Activated CD8-positive, alpha-beta memory T cell treated with anti-CD3 and anti-CD28 coated beads for 1 hour (primary cell): ENCODE measurements at places on chromosomes 5 and 9.

GRCh38 chr5:35644543-35644942 is 26.9 kb downstream of the SPEF2 start:
- no peak for DNase-seq

DNA sequence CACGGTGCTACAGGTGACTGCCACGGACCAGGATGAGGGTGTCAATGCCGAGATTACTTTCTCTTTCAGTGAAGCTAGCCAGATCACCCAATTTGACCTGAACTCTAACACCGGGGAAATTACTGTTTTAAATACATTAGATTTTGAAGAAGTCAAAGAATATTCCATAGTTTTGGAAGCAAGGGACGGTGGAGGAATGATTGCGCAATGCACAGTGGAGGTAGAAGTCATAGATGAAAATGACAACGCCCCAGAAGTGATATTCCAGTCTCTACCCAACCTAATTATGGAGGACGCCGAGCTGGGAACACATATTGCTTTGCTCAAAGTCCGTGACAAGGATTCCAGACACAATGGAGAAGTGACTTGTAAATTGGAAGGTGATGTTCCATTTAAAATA is 1.2 kb downstream of the PCDHGB4 start:
- DNase-seq, result no peak

GRCh38 chr5:159286420-159287035 is 23.4 kb downstream of the UBLCP1 start:
- DNase-seq, result no peak

DNA sequence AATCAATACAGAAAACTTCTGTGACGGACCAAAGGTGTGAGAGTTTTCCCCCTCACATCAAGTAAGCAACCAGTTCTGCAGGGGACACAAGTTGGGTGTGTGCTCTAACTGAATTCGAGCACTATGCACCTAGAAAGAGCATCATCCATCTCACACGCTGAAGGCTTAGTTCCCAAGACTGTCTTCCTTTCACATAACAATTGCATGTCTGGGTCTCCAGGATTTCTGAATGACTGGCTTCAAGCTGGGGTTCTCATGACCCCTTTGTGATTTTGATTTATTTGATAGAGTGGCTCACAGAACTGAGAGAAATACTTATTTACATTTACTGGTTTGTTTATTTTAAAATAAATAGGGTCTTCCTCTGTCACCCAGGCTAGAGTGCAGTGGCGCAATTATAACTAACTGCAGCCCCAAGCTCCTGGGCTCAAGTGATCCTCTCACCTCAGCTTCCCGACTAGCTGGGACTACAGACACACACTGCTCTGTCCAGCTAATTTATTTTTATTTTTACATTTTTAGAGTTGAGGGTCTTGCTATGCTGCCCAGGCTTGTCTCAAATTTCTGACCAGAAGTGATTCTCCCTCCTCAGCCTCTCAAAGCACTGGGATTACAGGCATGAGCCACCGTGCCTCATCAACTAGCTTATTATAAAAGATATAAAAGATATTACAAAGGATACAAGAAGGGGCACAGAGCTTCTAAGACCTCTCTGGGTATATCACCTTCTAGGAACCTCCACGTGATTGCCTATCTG is 316.7 kb upstream of the CDH12 start:
- no peak for DNase-seq

DNA sequence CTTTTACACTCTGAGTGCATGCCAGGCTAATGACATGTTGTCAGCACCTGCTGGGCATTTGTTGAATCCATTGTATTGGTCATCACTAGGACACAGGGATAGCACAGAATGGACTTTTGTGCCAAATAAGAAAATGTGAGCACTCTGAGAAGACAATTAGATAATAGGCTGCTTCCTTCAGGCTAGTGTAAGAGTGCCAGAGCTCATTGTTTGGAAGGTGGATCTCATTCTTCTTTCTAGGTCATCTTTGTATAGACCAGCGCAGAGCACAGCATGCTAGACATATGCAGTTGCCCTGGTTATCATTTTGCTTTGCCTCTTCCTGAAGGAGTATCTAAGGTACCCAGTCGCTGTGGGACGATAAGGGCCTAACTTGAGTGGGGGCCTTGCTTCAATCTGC is 493.4 kb upstream of the COX7C start:
- no peak for DNase-seq

DNA sequence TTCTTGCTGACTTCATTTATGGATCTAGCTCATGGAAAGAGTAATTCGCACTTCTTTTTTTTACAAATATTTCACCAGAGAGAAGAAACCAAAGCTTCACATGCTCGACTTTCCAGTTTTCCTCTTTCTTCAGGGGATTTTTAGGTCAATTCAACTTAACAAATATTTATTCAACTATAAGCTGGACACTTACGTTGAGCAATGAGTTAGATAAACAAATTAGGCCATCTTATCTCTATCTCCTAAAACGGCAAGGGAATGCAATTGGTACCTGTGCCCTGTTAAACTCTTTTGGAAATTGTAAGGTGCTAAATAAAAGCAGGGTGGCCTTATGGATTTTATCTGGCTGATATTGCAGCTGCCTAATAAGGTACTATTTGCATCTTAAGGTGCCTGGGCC is 145.1 kb upstream of the RAI14 start:
- no peak for DNase-seq
